ENCODE measurements at places on chromosomes 6 and 20. TPM values are rescaled to one million over a fixed set of nuclear protein-coding genes. Genes with fewer than 3 reads are reported as not detected.

The FGD2 gene
- total RNA-seq, result not detected

The LRRC73 gene
- 0.50 TPM for total RNA-seq

The GOPC gene
- total RNA-seq, result 39.2 TPM

The SFTA2 gene
- not detected for total RNA-seq

The ATP9A gene
- total RNA-seq, result 69.4 TPM

The CCDC170 gene
- total RNA-seq, result 0.44 TPM

The TFAP2A gene
- total RNA-seq, result under 0.01 TPM
